NCI-H187 (cell line): ENCODE measurements at places on chromosomes 6 and 20.

GRCh38 chr20:24185791-24186190 is 197.2 kb upstream of the GGTLC1 start:
- DNase-seq, result no peak

GRCh38 chr20:50848341-50848808 is 53.5 kb downstream of the BCAS4 start:
- DNase-seq, result no peak

DNA sequence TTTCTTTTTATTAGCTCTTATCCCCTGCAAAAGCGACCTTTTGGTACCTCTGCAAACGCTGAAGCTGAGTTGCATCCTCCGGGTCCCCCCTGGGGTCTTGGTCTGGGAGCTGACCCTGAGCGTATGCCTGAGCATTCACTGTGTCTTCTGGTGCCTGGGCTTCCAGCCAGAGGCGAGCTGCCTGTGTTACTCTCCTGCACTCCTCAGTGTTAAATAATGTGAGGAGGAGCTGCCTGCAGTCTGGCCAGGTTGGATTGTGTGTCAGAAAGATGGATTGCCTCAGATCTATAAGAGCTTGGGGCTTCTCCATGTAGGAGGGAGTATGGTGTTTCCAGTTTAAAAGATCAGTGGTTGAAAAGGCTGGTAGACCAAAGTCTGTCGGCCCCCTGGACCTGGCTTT is 8.7 kb upstream of the GMPR start:
- no peak for DNase-seq

DNA sequence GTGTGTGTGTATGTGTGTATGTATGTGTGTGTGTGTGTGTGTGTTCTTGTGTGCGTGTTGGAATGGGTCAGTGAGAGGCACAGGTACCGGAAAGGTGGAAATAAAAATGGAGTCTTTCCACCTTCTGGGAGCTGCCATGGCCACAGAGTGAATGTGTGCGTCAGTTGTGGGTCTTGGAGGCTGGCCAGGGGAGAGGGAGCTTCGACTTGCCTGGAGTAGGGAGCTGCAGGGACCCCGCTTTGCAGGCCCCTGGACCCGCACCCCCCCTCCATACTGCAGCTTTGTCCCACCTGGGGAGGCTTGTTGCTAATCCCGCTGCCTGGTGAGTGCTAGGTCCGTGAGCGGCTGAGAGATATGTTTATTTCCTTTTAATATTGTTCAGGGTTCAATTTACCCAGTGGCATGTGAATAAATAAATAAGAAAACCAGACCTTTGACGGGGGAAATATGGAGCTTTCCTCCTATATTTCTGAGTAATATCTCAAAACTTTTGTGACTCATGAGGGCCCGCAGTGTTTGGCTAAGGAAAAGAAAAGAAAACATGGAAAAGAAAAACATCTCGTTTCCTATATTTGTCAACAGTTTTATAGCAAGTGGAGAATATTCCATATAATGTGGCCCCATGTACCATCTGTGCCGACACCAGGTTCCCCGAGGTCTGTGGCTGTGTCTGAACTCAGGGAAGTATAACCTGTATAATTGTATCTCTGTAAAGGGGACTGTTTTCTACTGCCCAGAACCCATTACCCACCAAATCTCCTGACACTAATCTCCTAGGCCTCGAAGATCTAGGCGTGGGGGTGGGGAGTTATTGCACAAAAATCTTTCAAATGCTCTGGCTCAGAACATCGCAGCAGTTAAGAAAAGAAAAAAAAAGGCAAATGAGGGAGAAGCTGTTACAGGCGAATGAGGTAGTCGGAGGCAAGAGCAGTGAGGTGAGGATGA is 24.6 kb upstream of the CCDC167 start:
- no peak for DNase-seq

- no peak for DNase-seq
Measured at GRCh38 chr6:70282312-70282918, 20.5 kb downstream of the COL9A1 start.

DNA sequence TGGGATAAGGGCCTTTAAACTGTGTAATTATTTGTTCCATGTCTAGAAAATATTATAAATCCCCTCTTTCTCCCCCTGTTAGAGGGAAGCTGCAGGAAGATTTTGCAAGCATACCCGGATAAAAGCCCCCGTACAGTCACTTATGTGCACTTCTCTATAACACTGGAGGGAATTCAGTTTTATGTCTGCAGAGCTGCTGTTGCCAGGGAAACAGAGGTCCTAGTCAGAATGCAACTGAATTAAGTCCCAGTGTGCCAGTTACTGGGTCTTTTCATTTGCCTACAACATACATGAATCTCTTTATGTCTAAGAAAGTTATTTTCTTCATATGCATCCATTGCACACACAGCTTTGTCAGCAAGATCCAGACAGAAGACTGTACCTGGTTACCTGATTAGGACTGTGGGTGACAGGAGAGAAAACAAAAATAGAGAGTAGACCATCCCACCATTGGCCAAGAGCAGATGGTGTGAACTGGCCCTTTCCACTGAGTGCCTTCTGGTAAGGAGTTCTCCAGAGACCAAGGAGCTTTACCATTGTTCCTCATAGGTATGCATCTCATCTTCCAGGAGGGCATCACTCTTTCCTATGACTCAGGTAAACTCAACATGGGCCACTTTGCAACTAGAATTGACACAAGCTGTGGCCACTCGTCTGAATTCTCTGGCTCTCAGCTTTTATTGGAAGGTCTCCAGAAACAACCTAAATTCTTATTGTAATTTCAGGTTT is 180.8 kb upstream of the PHACTR1 start:
- no peak for DNase-seq

DNA sequence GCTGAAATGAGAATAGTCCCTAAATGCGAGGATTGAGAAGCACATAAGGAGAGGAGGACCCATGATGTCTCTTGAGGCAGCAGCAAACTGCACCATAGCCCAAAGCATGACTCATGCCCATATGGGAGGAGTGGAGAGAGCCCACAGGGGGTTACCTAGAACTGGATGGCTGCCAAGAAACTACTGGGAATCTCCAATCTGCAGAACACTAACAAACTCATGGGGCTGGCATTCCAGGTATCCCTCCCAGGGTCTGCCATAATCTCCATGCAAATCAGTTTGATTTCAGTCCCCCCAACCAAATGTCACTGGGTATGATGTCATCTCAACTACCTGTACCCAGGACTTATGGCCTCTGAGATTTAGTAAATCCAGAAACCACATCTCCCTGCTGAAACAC is 410.5 kb downstream of the PTPRT start:
- no peak for DNase-seq

DNA sequence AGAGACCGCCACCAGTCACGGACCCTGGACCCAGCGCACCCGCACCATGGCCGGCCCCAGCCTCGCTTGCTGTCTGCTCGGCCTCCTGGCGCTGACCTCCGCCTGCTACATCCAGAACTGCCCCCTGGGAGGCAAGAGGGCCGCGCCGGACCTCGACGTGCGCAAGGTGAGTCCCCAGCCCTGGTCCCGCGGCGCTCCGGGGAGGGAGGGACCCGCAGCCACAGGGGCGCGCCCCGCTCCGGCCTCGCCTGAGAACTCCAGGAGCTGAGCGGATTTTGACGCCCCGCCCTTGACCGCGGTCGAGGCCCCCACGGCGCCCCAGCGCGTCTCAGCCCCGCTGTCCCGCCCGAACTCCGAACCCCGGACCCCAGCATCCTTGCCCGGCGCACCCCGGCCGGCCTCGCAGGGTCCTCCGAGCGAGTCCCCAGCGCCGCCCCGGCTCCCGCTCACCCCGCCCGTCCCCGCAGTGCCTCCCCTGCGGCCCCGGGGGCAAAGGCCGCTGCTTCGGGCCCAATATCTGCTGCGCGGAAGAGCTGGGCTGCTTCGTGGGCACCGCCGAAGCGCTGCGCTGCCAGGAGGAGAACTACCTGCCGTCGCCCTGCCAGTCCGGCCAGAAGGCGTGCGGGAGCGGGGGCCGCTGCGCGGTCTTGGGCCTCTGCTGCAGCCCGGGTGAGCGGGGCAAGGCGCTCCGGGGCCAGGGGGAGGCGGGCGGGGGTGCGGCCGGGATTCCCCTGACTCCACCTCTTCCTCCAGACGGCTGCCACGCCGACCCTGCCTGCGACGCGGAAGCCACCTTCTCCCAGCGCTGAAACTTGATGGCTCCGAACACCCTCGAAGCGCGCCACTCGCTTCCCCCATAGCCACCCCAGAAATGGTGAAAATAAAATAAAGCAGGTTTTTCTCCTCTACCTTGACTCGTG is at the start of gene OXT:
OXT (plus strand) TSS at position 11 of the 920 bp plus-strand sequence; CDS start at position 47, 36 bp downstream.
- DNase-seq, result no peak

DNA sequence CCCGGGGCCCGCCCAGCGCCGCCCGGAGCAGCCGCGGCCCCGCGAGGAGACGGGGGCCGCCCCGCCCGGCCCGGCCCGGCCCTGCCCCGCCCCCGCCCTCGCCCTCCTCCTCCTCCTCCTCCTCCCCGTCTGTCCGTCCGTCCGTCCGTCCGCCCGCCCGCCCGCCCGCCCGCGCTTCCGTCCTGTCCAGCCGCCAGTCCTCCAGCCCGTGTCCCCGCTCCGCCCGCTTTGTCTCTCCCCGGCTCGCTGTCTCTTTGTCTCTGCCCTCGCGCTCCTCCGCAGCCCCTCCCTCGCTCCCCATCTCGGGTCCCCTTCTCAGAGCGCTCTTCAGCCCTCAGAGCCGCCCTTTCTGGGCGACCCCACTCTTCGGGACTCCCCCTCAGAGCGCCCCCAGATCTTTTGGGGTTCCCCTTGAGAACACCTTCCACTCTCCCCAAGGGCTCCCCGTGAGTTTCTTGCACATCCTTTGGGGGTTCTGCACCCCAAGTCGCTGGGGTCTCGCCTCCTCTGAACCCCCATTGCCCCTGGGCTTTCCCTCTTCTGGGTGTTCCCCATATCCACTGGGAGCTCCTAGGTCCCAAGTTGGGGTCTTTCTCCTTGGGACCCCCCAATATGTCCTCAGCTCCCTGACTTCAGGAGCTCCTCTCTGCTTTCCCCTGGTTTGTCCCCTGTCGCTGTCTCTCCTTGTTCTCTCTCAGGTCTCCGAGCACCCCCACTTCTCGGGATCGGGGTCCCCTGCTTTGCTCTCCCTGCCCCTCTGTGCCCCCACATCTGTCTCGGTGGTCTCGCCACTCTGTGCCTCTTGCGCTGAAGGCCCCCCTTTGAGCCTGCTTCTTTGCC is 79.5 kb upstream of the MYL9 start:
- DNase-seq, result no peak

DNA sequence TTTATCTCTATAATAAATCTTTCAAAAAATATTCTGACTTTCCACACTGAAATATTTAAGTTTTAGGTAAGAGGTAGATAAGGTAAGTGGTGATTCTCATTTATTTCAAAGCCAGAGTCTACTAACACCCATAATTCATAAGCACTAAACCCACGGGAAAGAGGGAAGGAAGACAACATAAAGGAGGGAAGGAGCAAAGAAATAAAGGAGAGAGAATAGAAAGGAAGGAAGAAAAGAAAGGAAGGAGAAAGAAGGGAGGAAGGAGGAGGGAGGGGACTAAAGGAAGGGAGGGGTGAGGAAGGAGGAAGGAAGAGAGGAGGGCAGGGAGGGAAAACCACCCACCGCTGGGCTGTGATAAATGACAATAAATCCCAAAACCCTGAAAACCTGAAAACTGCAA is 25.2 kb downstream of the MAP3K5 start:
- DNase-seq, result no peak

DNA sequence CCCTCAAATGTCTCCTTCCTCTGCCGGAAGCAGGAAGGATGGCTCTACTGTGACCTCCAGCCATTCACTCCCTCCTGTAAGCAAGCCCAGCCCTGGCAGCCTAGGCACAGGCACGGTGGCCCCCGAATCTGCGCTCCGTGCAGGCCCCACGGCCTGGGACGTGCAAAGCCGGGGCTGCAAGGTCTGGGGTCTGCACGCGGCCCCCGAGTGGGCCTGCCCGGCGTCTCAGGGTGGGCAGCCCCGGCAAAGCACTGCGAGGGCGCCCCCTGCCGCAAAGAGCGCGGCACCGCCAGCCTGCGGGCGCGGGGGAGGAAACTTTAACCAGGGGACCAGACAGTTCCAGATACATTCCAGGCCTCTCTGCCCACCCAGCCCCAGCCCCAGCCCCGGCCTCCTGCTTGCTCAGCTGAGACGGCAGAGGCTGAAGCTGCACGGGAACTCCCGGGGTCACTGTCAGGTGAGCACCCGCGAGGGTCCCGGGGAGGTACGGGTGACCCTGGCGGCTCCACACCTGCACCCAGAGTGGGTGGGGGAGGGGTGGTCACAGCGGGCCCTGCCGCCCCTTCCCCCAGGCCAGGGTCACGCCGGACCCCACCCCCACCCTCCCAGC is 98.8 kb downstream of the ASXL1 start:
- DNase-seq, result no peak

- DNase-seq, result no peak
Measured at GRCh38 chr6:140078561-140079125, 704.2 kb upstream of the CITED2 start.

GRCh38 chr6:166955865-166956443 is 396 bp downstream of the RNASET2 start:
- no peak for DNase-seq

DNA sequence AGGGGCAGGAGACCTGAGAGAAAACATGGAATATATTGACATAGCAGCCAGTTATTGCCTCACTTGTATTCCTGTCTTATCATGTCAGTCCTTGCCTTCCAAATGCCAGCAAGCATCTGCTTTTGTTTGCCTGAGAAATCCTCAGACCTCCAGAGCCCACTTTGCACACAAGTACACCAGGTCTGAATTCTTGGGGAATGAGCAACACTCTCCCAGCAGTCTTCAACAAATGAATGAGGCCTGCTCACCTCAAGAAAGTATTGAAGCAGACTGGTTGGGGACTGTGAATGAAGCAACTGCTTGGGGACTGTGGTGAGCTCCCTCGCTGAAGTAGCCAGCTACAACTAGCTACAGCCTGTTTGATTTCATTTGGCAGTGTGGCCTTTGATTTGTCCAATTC is 172.8 kb upstream of the SPTLC3 start:
- no peak for DNase-seq

DNA sequence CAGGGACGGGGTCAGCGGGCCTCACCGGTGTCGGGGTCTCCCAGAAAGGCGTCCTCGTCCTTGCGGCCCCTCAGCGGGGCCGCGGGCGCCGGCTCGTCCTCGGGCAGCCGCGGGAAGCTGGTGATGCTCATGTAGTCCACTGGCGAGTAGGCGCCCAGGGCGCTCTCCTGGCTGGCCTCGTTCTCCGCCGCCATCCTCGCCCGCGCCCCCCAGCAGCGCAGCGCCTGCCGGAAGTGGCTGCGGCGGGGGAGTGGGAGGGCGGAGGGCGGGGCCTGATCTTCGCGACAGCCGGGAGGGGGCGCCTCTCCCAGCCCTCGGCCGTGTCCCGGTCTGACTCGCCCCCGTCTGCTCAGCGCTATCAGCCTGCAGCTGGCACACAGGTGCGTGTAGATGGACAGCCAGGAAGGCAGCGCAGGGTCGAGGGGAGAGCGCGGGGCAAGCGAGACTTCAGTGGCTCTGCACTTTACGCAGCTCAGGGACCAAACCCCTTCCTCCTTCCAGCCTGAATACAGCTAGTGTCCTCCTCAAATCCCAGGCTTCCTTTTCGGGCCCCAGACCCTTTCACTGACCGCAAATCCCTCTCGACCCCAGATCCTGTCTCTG is at the start of gene GGT7:
GGT7 (minus strand) TSS at position 235 of the 603 bp plus-strand sequence; CDS start at position 194, 41 bp downstream.
- DNase-seq, result peak; percentile 73

GRCh38 chr6:156336089-156336488 is 441.1 kb upstream of the ARID1B start:
- no peak for DNase-seq
